ENCODE measurements at places on chromosomes 5 and 9.

DNA sequence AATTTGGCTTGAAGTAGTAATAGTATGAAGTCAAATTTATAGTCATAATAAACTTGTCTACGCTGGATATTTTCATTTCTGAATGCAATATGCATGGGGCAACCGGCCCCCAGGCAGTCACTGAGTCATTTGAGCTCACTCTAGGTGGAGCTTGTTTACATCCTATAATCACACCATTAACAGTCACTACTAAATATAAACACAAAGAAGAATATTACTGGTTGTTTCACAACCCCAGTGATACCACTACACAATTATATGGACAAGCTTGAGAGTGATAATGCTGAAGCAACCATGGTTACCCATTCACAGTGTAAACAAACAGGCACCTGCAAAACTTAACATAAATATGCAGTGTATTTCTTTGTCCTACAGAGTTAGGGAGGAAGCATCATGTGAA lies 68.7 kb downstream of the MARCHF3 start:
- peak; percentile 8 for DNase-seq

DNA sequence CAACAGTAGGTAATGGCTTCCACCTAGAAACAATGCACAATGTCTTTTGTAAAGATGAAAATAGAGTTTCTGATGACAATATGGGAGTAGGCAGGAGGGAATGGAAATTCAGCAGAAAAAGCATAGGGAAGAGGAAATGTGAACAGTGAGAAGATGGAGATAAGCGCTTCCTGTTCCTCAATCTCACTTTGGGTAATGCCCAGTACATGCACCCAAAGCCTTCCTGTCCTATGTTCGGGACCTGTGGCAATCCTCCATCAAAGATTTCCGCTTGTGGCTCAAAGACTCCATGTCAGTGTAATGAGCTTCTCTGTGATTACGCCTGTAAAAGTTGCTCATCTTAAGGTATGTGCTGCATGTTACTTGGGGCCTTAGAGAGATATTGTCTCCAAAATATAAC lies 2.7 kb downstream of the UGT3A1 start:
- DNase-seq = no peak

DNA sequence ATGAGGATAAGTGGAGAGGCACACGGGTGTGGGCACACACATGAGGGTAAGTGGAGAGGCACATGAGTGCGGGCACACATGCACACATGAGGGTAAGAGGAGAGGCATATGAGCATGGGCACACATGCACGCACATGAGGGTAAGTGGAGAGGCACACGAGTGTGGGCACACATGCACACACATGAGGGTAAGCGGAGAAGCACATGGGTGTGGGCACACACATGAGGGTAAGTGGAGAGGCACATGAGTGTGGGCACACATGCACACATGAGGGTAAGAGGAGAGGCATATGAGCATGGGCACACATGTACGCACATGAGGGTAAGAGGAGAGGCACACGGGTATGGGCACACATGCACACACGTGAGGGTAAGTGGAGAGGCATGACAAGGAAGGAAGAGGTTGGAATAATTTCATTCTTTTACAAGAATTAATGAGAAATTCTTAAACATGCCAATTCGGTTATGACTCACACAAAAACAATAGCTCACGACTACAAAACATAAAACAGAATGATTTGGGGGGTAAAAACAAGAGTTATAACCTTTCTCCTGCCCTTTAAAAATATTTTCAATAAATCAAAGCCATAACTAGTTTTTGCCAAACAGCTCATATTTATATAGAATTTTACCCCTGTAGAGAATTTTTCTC lies 67.5 kb downstream of the APBA1 start:
- no peak for DNase-seq

DNA sequence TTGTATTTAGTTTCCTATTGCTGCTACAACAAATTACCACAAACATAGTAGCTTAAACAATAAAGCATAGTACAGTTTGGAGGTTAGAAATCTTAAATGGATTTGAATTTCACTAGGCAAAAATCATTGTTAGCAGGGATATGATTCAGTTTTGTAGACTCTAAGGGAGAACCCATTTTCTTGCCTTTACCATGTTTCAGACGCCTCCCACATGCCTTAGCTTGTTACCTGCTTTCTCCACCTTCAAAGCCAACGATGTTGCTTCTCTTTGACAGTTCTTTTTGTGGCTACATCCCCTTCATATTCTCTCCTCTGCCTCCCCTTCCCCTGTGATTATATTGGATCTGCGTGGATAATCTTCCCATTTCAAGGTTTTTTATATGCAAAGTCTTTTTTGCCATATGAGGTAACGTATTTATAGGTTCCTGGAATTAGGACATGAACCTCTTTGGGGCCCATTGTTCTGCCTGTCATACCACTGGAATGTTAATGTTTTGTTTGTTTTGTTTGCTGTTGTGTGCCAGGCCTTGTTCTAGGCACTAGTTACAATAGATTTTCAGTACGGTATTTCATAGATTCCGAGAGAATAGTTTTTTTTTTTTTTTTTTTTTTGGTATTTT lies 54.1 kb downstream of the UHRF2 start:
- no peak for DNase-seq

GRCh38 chr5:132294728-132295504 lies 722 bp downstream of the SLC22A4 start:
- DNase-seq = peak; percentile 38

DNA sequence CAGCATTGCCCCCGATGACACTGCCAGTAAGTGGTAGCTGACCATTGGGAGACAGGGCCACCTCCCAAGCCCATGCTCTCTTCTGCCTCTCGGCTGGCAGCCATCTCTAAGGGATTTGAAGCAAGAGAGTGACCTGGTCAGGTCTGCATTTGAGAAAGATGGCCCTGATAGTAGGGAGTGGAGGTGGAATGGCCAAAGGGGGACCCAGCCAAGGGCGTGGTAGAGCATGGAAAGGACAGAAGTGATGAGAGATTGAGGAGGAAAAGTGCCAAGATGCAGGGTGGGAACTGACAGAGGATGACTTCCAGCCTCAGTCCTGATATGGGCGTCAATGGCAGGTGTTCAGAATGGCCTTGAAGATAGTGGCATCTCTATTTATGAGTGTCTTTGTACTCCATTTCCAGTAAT lies 9.0 kb downstream of the ABL1 start:
- DNase-seq = no peak

DNA sequence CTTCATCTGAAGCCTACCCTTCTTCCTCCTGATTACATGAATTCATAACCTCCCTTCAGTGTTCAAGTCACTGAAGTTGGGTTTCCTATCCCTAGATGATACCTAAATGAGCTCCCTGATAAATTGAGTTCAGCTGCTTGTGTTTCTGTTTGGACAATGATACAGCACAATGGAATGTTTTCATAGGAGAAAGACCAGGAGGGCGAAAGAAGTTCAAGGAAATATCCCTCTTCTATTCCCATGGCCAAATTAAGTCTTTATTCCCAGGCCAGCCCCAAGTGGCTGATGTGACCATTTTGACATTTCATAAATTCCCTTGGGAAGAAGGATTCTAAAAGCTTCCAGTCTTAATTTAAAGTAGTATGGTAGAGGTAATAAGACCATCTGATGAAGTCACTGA lies 555.8 kb upstream of the CLINT1 start:
- DNase-seq = peak; percentile 71

DNA sequence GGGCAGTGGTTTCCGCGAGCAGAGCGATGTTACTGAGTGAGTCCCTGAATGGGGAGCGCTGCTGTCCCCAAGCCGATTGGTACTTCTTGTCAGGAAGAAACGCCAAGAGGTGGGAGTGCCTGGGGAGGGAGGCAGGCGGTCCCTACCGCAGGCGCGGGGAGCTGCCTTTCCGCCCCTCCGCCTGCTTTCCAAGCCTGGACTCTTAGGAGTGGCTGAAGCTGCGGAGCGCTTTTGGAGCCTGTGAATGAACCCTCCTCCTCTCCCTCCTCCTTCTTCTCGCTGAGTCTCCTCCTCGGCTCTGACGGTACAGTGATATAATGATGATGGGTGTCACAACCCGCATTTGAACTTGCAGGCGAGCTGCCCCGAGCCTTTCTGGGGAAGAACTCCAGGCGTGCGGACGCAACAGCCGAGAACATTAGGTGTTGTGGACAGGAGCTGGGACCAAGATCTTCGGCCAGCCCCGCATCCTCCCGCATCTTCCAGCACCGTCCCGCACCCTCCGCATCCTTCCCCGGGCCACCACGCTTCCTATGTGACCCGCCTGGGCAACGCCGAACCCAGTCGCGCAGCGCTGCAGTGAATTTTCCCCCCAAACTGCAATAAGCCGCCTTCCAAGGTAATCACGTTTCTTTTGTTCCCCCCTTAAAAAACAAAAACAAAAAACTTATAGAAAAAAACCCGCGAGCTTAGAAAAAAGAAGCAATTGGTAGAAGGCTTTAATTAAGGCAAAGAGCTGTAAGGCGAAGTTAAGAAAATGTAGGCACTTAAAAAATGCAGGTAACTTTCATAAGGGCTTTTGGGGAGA lies at the start of gene VCAN:
VCAN (plus strand) TSS at position 340 of the 808 bp plus-strand sequence. CDS start 11,775 bp downstream, outside the sequence.
- peak; percentile 83 for DNase-seq
